Sigmoid colon (tissue), 7 donors: ENCODE measurements at places on chromosomes 16 and 17. TPM values are rescaled to one million over a fixed set of nuclear protein-coding genes. Genes with fewer than 3 reads are reported as not detected.
A peak's percentile ranks its signal among the peaks of the same experiment; 100 is the strongest.

CCDC154 gene
- not detected for polyA plus RNA-seq

CETP gene
- polyA plus RNA-seq: 2.1 TPM

CSF3 gene
- 3.1 TPM for polyA plus RNA-seq

PDILT gene
- not detected for polyA plus RNA-seq

ZNF469 gene
- 0.61 TPM for polyA plus RNA-seq

SHISA6 gene
- under 0.01 TPM for polyA plus RNA-seq

GRCh38 chr17:32349854-32350665, at the start of gene ZNF207:
Gene ZNF207 (plus strand): TSS chr17:32350157. CDS start chr17:32350286, 129 bp downstream.
- H3K27ac ChIP-seq: peak within 1 kb of the TSS; percentile 92
- H3K4me3 ChIP-seq: peak within 1 kb of the TSS; percentile 86
- H3K27me3 ChIP-seq: no peaks in the 10 kb centered on the region

GRCh38 chr16:86800894-86801293, 222.5 kb downstream of the FOXL1 start:
- no peaks in the 10 kb centered on the region for H3K4me1 ChIP-seq
- DNase-seq: no peak
- peaks cover 6% of the 10 kb centered on the region for H3K27me3 ChIP-seq
- H3K4me3 ChIP-seq: no peak overlapping the region
- no peaks in the 10 kb centered on the region for H3K36me3 ChIP-seq

DNA sequence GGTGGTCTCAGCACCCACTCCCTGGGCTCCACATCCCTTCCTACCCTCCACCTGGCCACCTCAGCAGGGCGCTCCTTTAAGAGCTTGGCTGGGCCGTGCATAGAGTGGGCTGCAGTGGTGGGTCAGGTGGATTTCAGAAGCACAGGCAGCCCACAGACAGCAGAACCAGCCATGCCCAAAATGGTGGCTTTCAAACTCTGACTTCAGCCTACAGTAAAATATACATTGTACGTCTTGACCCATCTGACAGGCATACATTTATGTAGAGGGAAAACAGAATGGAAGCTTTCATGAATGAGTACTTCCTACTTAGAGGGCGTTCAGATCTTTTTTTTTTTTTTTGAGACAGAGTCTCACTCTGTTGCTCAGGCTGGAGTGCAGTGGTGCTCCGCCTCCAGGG, 26.0 kb upstream of the LASP1NB start:
- no peaks in the 10 kb centered on the region for H3K4me1 ChIP-seq
- no peak overlapping the region for H3K27ac ChIP-seq
- H3K36me3 ChIP-seq: peaks cover 6% of the 10 kb centered on the region
- no peak overlapping the region for H3K4me3 ChIP-seq

- no peak for DNase-seq
- H3K36me3 ChIP-seq: no peaks in the 10 kb centered on the region
- H3K27me3 ChIP-seq: no peaks in the 10 kb centered on the region
- H3K27ac ChIP-seq: no peak overlapping the region
- no peaks in the 10 kb centered on the region for H3K4me1 ChIP-seq
Measured at GRCh38 chr17:31310260-31310659, 3.6 kb downstream of the EVI2B start.

GRCh38 chr16:2009164-2009711, 383 bp downstream of the ZNF598 start:
- no peaks in the 10 kb centered on the region for H3K36me3 ChIP-seq
- peak overlapping the region; percentile 99 for H3K4me3 ChIP-seq
- H3K27me3 ChIP-seq: no peaks in the 10 kb centered on the region
- H3K27ac ChIP-seq: peak overlapping the region; percentile 78
- DNase-seq: no peak

GRCh38 chr17:19703828-19704613, 12.4 kb downstream of the SLC47A2 start:
- H3K36me3 ChIP-seq: no peaks in the 10 kb centered on the region
- no peak for DNase-seq
- H3K27ac ChIP-seq: no peak overlapping the region
- no peaks in the 10 kb centered on the region for H3K4me1 ChIP-seq

DNA sequence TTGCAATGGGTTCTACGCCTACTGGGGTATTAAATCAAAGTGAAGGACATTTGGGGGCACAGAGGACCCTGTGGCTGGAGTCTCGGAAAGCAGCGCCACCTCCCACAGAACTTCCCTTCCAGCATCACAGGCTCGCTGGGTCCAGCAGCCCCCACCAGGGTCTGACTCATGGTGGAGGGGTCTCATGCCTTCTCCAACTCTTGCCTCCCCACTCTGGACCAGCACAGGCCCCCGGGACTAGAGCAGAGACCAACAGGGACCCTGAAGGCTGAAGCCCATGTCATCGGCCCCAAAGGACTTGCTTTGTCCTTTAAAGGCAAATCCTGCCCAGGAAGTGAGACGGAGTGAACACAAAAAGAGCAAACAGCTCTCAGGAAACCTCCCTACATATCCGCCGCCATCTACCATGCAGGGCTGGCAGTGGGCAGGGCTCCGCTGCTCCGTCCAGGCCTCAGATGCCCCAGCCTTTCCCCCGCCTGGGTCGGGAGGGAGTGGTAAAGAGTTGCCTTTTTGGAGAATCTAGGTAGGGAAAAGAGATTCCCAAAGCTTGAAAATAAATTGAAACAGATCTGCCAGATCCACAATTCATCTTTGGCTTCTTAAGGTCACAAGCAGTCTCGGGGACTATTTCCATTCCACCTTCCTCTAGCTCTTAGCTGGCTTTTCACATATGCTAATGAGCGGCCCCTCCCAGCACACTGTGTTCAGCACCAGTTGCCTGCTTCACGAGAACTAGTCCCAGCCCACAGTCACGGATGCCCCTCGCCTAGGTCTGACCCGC, 2.1 kb upstream of the GPRC5C start:
- no peak for DNase-seq
- H3K4me1 ChIP-seq: peaks cover 34% of the 10 kb centered on the region
- H3K27ac ChIP-seq: peak overlapping the region; percentile 87

DNA sequence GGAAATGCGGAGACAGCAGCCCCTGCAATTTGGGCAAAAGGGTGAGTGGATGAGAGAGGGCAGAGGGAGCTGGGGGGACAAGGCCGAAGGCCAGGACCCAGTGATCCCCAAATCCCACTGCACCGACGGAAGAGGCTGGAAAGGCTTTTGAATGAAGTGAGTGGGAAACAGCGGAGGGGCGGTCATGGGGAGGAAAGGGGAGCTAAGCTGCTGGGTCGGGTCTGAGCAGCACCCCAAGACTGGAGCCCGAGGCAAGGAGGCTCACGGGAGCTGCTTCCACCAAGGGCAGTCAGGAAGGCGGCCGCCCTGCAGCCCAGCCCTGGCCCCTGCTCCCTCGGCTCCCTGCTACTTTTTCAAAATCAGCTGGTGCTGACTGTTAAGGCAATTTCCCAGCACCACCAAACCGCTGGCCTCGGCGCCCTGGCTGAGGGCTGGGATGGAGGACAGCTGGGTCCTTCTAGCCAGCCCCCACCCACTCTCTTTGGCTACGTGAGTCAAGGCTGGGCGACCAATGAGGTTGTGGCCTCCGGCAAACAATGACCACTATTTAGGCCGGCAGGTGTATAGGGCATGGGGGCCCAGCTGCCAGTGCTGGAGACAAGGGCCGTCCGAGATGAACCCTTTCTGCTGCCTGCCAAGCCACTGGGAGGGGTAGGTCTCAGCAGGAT, 507 bp downstream of the SERPINF1 start:
- DNase-seq: peak; percentile 86
- H3K27me3 ChIP-seq: no peaks in the 10 kb centered on the region
- peak overlapping the region; percentile 65 for H3K27ac ChIP-seq
- H3K36me3 ChIP-seq: no peaks in the 10 kb centered on the region

GRCh38 chr17:10238661-10239060, 40.3 kb upstream of the GAS7 start:
- H3K36me3 ChIP-seq: no peaks in the 10 kb centered on the region
- H3K4me1 ChIP-seq: no peaks in the 10 kb centered on the region
- no peaks in the 10 kb centered on the region for H3K27me3 ChIP-seq
- H3K4me3 ChIP-seq: no peak overlapping the region
- no peak for DNase-seq

- peaks cover 77% of the 10 kb centered on the region for H3K27me3 ChIP-seq
- H3K27ac ChIP-seq: no peak overlapping the region
- no peaks in the 10 kb centered on the region for H3K4me1 ChIP-seq
- DNase-seq: no peak
- H3K36me3 ChIP-seq: no peaks in the 10 kb centered on the region
- H3K4me3 ChIP-seq: no peak overlapping the region
Measured at GRCh38 chr17:36926226-36926625, 11.0 kb upstream of the LHX1 start.

DNA sequence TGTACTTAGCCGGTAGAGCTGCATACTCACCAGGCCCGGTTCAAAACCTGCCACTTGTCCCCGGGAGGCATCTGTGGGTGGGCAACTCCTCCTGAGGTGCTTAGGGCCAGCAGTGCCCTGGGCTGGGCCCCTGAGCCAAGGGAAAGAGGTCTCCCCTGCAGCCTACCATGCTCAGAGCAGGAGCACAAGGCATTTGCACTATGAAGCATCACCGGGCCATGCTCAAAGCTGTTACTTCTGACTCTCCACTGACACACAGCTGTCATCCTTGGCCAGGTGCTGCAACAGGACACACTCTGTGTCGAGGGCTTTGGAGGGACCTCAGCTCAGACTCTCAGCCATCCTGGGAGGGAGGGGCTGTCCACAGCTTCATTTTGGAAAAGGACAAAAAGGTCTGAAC, 37.2 kb downstream of the SLC38A8 start:
- DNase-seq: no peak
- peaks cover 20% of the 10 kb centered on the region for H3K27me3 ChIP-seq
- H3K36me3 ChIP-seq: no peaks in the 10 kb centered on the region
- no peak overlapping the region for H3K27ac ChIP-seq

DNA sequence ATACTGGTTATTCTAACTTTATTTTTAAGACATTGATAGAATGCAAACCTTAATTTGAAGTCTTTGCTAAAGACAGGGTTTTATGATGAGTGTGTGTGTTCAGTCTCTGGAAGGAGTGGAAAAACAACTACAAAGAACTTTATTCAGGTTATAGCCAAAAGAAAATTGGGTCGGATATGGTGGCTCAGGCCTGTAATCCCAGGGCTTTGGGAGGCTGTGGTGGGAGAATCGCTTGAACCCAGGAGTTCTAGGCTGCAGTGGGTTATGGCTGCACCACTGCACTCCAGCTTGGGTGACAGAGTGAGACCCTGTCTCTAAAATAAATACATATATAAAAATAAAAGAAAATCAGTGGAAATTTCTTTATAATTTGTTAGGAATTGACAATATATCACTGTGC, 581.5 kb upstream of the CA10 start:
- H3K36me3 ChIP-seq: no peaks in the 10 kb centered on the region
- H3K27me3 ChIP-seq: no peaks in the 10 kb centered on the region
- no peak for DNase-seq
- no peaks in the 10 kb centered on the region for H3K4me1 ChIP-seq
